ENCODE measurements at places on chromosomes 7 and 10.
A peak's percentile ranks its signal among the peaks of the same experiment; 100 is the strongest.

GRCh38 chr7:106866298-106867281 lies 1.5 kb downstream of the PIK3CG start:
- DNase-seq: peak; percentile 42

- no peak for DNase-seq
Measured at GRCh38 chr7:108522780-108523179, 3.2 kb downstream of the PNPLA8 start.

DNA sequence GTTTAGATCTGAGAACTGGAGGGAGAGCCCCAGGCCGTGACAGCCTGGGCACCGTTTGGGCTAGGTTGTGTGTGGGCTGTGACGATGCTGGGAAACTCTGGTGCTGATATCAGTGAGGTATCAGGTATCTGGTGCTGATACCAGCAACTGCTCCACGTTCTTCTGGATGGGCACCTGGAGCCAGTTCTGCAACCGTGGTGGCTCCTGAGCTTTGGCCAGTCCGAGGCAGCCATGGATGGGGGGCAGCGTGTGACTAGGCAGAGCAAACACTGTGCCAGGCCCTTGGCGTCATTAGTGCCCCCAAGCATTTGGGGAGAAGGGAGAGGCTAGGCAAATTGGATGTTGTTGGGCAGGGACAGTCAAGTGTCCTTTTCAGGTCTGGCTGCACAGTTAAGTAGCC lies 57.9 kb downstream of the ZNF467 start:
- no peak for DNase-seq

GRCh38 chr10:99676426-99676825 lies 17.1 kb downstream of the ENTPD7 start:
- no peak for DNase-seq

- DNase-seq: no peak
Measured at GRCh38 chr10:46294641-46295220, 7.9 kb downstream of the ANTXRL start.

DNA sequence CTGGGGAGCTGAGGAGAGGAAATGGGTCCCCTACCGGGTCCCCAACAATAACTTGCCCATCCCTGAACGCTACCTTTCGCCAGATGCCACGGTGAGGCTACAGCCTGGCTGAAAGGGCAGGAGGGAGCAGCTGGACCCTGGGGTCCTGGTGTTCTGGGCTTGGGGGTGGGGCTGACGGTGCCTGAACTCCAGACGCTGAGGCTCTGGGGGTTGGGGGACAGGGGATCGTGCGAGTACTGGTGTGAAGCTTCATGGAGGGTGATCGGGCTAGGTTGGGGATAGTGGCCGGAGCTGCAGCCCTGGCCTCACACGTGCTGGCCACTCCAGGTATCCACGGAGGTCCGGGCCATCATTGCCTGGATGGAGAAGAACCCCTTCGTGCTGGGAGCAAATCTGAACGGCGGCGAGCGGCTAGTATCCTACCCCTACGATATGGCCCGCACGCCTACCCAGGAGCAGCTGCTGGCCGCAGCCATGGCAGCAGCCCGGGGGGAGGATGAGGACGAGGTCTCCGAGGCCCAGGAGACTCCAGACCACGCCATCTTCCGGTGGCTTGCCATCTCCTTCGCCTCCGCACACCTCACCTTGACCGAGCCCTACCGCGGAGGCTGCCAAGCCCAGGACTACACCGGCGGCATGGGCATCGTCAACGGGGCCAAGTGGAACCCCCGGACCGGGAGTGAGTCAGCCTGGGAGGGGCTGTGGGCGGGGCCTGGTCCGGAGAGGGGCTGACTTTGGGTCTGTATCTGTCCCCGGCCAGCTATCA lies 8.3 kb downstream of the AEBP1 start:
- no peak for DNase-seq

- no peak for DNase-seq
Measured at GRCh38 chr7:139570119-139570518, 46.6 kb downstream of the CLEC2L start.

GRCh38 chr10:70811881-70812280 lies 3.9 kb upstream of the SGPL1 start:
- DNase-seq: no peak

DNA sequence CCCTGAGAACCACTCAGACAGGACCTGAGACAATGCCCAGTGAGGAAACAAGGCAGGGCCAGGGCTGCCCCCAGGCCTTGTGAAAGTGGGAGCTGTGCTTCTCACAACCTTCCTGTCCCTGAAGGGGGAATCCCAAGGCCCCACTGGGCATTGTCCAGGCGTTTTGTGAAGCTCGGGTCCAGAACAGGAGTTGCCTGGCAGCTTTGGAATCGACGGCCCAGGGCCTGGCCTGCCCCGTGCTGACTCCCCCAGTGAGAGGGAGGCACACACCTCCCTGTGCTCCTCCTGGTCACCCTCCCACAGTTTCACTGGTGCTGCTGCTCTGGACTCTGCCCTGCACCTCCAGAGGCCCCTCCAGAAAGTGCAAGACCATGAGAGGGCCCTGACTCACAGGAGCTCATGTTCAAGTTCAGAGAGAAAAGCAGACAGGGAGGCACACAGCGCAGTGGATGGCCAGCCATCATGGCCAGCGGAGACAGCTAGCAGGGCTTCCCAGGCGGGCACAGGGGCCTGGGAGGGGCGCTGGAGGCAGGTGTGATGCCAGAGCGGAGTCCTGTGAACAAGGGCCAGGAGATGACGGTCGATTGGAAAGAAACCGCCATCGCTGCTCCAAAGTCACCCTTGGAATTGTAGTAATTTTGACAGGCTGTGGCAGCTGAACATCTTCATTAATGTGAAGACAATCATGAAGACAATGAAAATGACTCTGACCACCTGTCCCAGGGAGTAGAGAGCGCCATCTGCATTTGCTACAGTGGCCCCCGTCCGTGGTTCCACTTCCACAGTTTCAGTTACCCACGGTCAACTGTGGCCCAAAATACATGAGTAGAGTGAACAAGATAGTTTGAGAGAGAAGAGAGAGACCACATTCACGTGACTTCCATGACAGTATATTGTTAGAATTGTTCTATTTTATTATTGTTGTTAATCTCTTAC lies 103.7 kb downstream of the MKI67 start:
- DNase-seq: no peak

Measured in immature natural killer cell (primary cell).